ENCODE measurements at places on chromosomes 3 and 15.

DNA sequence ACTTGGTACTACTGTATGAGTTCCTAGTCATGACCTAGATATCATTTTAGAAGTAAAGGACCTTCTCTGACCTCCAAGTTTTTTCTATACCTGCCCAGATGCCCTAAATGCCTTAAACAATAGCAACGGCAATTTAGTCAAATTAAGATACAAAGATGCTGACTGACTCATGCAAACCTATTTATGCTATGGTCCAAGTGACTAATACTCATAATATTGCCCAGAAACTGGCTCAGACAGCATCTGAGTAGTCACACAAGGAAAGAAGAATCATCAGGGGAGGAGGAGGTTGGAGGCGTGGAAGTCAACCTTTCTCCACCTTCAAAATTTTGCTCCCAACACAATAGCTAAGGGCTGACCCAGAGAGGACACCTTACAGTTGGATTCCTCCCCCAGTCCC, 6.8 kb downstream of the FYCO1 start:
- no peak for DNase-seq

GRCh38 chr15:68651916-68652525, 73.2 kb downstream of the CORO2B start:
- DNase-seq = no peak

- DNase-seq = no peak
Measured at GRCh38 chr3:11165476-11165875, 11.2 kb downstream of the HRH1 start.

DNA sequence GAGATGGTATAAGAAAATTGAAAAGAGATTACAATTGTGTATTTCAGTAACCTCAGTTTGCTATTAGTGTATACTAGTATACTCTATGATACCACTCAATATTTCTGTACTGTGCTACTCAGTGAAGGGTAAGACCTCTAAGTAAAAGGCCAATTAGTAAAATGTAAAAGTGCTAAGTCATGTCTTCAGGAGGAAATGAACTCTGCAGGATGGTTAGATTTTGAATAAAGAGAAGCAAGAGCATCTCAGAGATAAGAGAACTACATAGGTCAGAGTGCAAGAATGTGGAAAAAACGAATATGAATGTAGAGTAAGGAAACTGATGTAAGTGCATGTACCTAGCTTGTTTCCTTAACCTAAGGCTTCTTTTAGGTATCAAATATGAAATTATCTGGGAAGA, 796.6 kb upstream of the GBE1 start:
- no peak for DNase-seq

DNA sequence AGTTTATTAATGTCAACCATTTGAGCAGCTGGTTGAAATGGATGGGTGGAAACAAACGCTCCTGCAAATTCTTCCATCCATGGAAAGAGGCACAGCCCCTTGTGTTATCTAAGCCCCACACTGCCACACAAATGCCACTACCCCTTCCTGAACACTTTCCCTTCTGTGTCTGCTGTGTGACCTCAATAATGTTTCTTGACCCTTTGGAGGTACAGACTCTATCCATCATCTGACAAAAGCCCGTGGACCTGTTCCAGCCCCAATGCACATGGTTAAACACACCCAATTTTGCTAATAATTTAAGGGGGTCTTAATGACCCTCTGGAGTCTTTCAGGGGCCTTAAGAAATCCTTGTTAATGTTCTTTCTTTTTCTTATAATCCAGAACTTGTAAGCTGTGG, 482.2 kb upstream of the CFAP20DC start:
- no peak for DNase-seq

DNA sequence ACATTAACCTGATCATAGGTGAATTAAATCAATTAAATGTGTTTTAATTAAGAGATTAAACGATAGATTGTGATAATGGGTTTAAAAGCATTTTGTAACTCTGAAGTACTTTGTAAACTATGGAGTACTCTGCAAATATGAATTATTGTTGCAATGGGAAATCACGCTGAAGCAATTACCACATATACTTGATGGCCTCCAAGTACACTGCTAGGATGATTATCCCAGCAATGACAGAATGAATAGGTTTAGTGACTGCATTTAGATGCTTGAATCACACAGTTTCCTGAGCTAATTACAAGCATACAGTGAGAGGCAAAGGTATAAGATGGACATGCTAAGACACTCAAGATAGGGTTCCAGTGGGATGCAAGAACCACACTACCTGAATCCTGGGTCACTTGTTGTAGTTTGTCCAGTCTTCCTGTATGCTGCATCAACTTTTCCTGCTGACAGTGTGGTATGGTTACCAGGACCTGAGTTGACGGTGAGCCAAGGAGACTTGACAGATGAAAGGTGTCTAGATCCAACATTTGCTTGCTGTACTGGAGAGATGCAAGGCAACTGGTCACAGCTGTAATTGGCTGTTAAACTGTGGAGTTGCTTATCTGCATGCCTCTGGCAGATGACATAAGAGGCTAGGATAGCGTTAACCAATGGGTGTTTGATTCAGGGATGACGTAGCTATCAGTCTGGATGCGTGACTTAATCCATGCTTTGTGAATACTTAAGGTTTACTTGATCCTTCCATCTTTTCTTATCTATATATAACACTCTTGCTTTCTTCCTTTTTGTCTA, 38.0 kb downstream of the RNF13 start:
- DNase-seq = no peak
